ENCODE measurements at places on chromosomes 3 and 15. TPM values are rescaled to one million over a fixed set of nuclear protein-coding genes. Genes with fewer than 3 reads are reported as not detected.
A peak's percentile ranks its signal among the peaks of the same experiment; 100 is the strongest.

The MYO9A gene
- 29.3 TPM for total RNA-seq

The VPS39 gene
- 73.6 TPM for total RNA-seq

The CFAP91 gene
- total RNA-seq = 1.6 TPM

The MYNN gene
- total RNA-seq = 11.8 TPM

The COMMD4 gene
- 78.9 TPM for total RNA-seq

DNA sequence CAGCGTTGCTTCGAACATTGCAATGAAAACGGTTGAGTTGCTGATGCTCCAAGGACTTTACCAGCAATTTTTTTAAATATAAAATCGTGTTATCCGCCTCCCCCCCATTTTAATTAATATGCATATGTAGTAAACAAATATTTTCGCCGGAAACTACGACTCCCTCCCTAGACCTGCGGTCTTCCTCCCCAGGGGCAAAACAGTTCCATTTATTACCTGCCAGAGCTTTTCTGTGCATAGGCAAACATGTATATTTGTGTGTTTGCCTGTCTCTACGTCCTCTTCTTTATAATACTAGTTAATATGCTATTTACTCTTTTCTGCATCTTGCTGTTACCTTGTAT lies 593 bp upstream of the RSL24D1 start:
- peak; percentile 2 for ATAC-seq

GRCh38 chr15:92499731-92500530 lies 106.2 kb downstream of the ST8SIA2 start:
- ATAC-seq = no peak

GRCh38 chr15:65829130-65829764 lies 37.2 kb upstream of the DENND4A start:
- peak; percentile 33 for ATAC-seq

DNA sequence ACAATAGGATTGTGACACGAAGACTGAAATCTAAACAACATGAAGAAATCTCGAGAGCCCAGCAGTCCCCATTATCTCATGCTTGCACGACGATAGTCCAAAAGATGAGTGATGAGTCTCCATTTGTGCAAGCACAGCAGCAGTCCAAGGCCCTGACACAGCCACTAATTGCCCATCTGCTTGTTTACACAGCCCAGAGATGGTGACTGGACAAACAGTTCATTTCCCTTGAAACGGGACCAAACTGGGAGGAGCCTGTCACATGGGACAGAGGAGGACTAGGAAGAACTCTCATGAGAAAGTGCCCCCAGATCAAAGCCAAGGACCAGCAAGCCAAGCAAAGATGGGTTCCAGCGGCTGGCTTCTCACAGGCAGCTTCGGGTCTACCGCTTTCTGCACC lies 121.0 kb downstream of the GREM1 start:
- ATAC-seq = no peak

DNA sequence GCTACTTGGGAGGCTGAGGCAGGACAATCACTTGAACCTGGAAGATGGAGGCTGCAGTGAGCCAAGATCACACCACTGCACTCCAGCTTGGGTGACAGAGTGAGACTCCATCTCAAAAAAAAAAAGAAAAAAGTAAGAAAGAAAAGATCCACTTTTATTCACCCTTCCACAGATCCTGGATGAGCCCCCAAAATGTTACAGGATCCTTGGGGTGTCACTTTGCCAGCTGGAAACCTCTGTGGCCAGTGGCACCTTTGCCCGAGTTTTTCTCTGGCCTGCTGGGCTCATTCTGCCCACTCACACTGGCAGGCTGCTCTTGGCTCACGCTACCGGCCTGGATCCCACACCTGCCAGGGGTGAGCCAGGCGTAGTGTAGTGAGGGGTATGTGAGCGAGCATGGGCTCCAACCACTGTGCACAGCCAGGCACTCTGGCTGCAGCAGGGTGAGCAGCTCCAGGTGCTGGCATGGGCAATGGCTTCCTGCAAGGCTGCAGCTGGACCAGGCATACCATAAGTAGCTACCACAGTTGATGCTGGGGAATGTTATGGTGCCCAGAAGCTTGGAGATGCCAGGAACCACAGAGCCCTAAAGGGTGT lies 57.8 kb upstream of the C15orf39 start:
- ATAC-seq = no peak

- ATAC-seq = peak; percentile 94
Measured at GRCh38 chr3:106215047-106215446, 346.2 kb upstream of the CBLB start.

DNA sequence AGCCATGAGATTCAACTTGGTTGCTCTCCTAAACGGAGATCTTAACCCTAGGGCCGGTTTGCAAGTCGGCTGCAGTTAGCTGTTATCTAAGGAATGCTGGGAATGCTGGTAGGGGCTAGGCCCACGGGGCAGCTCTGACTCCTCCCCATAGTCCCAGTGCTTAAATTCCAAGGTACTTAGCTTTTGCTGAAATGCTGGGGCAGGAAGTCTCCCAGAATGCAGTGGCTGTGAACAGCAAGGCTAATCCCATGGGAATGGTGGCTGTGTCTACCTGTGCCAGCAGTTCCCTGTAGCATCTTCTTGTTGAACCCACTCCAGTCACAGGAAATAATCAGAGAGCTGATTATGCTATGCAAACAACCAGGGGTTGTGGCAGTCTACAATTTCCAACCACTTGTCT lies 102.5 kb upstream of the TJP1 start:
- no peak for ATAC-seq

- no peak for ATAC-seq
Measured at GRCh38 chr3:130488288-130488687, 28.7 kb upstream of the COL6A6 start.

DNA sequence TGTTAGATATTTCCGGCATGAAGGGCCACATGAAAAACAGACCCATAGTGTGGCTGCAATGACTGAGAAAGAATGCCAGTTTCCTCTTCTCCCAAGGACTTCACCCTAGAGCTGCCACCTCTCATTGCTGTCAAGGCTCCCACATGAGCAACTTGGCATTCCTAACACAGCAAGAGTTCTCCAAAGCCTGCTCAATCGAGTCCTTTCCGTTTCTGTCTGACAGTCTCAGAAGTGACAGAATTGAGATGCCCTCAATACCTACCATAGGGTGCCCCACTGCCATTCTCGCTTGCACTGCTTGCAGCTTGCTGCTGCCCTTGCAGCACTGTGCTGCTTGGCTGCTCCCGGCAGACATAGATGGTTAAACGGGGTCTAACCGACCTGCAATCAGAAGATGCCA lies 44.3 kb downstream of the UBP1 start:
- no peak for ATAC-seq

DNA sequence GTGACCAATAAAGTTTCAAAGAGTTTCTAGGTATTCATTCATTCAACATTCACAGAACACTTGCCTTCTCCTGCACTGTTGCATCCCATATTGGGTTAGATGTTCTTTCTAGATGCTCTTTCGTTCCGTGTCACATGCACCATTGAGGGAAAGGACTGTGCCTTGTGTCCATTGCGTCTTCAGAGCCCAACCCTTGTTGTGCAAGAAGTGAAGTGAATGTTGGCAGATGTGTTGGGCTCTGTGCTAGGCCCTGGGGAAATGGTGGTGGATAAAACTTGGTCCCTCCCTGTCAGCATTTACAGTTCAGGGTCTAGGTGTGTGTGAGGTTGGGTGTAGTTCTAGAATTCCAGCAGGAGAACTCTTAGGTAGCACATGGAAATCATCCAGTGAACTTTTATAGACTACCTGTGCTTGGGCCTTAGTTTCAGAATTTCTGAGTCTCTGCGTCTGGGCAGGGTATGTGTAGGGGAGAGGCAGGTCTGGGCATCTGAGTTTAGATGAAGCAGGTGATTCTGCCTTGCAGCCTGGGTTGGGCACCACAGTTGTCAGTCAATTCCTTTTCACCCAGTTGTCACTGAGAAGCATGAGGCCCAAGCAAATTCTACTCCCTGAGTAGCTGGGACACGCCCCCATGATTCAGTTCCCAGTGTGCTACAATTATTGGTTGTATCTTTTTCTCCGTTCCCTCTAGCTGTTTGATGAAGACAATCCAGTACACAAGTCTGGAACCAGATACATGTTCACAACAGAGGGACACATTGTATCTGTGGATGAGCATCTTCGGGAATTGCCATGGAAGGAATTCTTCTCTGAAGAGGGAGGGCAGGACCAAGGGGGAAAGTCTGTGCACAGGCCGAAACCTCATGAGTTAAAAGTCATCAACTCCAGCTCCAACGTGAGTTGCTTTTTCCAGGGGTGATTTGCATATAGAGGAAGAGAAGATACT lies 25.4 kb downstream of the EDEM1 start:
- peak; percentile 43 for ATAC-seq

GRCh38 chr3:151216641-151217607 lies 13.9 kb upstream of the GPR171 start:
- peak; percentile 18 for ATAC-seq

- no peak for ATAC-seq
Measured at GRCh38 chr15:77670558-77671361, 38.0 kb upstream of the LINGO1 start.

DNA sequence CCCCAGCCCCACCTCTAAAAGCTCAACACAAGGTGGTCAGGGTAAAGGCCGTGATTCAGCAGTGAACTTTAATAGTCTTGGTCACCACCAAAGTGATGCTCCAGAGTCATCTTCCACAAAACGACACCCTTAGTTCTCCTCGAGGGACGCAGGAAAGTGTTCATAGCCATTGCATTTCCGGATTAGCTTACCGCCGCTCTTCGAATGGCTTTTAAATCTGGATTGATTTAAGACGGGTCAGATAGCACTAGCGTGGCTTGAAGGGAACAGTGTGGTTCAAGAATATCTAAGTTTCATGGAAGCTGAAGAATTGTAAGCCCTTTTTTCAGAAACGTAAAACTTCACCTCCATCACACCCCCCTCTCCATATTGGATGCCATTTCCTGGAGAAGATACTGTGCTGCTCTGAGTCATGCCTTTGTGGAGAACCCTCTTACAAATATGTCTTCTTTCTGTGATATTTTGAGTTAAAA lies 829 bp downstream of the RNF7 start:
- peak; percentile 25 for ATAC-seq

DNA sequence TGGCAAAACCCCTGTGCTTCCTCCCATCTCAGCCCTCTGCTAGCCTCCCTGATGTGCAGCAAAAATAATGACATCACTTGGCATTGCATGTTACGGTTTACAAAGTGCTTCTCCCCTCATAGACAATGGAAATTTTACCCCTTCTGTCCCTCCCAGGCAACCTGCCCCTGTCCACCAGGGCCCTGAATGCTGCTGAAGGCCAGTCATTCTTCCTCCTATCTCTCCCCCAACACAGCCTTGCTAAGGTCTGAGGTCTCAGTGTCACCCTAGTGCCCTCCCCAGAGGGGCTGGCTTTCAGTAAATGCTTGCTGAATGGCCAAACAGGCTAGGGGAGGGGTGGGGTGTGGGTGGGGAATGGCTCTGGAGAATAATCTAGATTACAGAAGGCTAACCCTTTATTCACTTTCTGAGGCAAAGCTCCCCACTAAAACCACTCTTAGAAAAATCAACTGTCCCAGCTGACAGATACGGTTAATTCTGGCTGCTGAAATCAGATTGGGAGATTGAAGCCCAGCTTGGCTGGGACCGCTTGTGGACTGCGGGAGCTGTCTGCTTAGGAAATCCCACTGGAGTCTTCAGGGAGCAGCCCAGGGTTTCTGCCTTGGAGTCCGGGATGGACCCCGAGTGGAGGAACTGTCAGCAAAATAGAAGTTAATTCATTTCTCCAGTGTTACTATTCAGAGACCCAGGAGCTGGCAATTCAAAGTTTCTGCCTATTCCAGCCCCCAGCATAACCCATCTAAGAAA lies 22.9 kb downstream of the ANP32A start:
- peak; percentile 28 for ATAC-seq

Measured in activated T-helper 17 cell treated with anti-CD3 and anti-CD28 coated beads, Interleukin-2, amount 50 U/mL, for 72 hours (primary cell).